ENCODE measurements at places on chromosomes 11 and 22.
A peak's percentile ranks its signal among the peaks of the same experiment; 100 is the strongest.

GRCh38 chr11:19873730-19874129 is 161.1 kb downstream of the NAV2 start:
- peak; percentile 97 for DNase-seq

GRCh38 chr11:15146271-15147003 is 31.7 kb downstream of the INSC start:
- DNase-seq = no peak

DNA sequence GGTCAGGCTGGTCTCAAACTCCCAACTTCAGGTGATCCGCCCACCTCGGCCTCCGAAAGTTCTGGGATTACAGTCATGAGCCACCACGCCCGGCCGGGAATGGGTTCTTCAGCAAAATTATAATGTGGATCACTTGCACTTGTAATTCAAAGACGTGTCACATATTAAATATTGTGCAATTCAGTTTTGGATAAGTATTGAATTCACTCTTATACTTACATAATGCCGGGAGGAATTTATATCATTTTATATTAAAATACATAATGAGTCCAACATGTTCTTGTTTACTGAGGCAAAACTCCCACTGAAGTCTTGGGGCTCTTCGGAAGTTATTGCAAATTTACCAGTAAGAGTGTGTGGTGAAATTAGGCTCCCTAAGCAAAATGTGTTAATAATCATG is 635.2 kb upstream of the LUZP2 start:
- DNase-seq = no peak

DNA sequence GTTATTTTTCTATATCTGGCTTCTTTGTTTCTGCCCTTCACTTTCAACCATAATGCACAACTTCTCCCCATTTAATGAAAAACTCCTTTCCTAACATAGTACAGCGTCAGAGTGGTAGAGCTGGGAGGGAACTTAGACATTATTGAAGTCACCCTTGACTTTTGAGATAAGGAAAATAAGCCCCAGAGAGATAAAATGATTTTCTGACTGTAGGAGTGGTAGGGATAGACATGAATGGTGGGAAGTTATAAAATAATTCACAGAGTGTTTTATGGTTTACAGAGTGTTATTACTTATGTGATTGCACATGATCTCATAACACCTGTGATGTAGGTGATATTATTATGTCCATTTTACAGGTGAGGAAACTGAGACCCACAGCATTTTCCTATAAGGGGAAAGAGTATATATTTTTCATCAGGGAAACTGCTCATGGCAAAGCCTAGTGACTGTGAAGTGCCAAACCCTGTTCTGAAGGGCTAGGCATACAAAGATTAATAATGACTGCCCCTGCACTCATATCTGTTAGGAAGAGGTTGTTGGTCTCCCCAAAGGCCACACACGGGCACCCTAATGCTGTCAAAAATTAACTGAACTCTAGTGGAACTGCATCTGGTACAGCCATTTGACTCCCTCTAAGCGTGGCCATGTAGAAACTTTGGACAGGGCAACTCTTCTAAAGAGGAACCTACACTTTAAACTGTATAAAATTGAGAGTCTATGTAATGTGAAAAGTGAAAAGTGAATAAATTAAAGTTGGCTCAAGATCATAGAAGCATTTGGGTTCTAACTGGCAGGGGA is 61.1 kb upstream of the PICALM start:
- DNase-seq = no peak

DNA sequence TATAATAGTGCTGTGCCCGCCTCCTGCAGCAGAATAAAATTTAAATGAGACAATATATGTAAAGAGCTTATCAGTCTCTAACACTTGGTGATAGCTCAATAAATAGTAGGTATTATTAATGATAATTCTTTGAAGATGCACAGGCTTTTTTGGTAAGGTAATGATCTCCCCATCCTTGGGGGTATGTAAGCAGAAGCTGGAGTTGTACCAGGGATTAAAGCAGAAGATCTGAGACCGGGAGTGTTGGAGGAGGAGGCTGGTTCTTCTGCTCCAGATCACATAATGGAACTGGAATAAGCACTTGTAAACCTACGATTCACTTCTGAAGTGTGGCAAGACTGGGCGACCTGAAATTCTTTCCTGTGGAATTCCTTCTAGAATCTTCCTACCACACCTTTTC is 8.4 kb downstream of the VSTM5 start:
- DNase-seq = no peak

GRCh38 chr11:66844496-66845142 is 1.4 kb downstream of the RCE1 start:
- DNase-seq = no peak

GRCh38 chr22:40583053-40583741 is 53.3 kb downstream of the MRTFA start:
- no peak for DNase-seq

- DNase-seq = no peak
These were observed 53.8 kb downstream of the COPB1 start for GRCh38 chr11:14445542-14446530.

GRCh38 chr11:83918476-83918875 is 632.3 kb upstream of the CCDC90B start:
- no peak for DNase-seq

- no peak for DNase-seq
These were observed 212.0 kb upstream of the PGR start for GRCh38 chr11:101341578-101341977.

GRCh38 chr11:62125316-62125715 is 1.5 kb downstream of the INCENP start:
- no peak for DNase-seq

- no peak for DNase-seq
These were observed 10.3 kb downstream of the PRDM11 start for GRCh38 chr11:45156741-45157140.

- no peak for DNase-seq
These were observed 204.6 kb downstream of the DBX1 start for GRCh38 chr11:19955660-19956059.

- DNase-seq = no peak
These were observed 8.8 kb upstream of the C11orf91 start for GRCh38 chr11:33709466-33709865.

- DNase-seq = no peak
These were observed 1476.5 kb downstream of the TBC1D22A start for GRCh38 chr22:48238966-48239365.

- no peak for DNase-seq
These were observed 14.5 kb downstream of the ACP2 start for GRCh38 chr11:47233989-47234668.

DNA sequence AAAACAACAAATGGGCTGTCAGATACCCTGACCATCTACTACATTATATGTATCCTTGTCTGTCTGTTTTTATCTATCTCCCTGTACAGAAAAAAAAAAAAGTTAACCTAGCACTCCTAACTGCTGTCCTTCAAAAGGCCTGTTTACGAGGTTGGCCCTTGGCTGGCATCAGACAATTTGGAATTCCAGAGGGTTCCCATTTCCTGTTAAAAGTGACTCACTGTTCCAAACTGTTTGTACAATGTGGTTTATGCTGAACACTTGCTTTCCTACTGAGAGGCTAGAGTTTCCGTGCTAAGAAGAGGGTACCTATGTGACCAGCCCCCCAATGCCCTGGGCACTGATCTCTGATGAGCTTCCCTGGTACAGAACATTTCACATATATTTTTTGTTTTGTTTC is 65.9 kb upstream of the HMGXB4 start:
- DNase-seq = no peak

DNA sequence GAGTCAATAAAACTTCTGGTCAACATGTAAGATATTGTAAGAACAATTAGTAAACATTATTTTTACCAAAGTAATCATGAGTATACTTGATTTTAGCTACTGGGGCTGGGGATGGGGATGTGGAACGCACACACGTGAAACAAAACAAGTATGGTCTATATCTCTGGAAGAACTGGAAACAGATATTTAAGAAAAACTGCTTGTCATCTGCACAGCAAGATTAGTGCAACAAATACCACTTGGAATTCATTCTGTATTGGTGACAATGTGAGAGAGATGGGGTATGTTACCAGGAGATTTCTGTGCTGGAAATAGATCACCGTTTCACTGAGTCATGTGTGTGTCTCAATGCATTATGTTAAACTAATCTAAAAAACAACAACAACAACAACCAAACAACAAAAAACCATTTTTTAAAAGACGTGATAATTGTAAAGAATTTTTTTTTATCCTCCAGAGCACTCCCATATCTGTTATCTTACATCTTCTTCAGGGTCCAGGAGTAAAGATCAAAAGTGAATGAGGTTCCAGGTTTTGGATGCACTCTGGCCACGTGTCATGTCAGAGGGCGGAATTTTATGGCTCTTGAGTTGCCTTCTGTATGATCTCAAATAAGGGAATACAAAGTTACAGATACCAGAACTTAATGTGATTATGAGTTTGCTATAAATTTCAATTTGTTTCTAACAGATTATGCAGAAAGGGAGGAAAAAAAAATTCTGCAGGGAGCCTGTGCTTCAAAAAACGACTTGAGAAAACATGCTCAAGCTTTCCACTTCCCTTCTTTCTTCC is 153.0 kb downstream of the BBOX1 start:
- no peak for DNase-seq

GRCh38 chr11:22786475-22786874 is 43.1 kb downstream of the SVIP start:
- DNase-seq = no peak

GRCh38 chr22:34534101-34534500 is 531.9 kb upstream of the ISX start:
- DNase-seq = no peak

- no peak for DNase-seq
These were observed 350.8 kb downstream of the TBC1D22A start for GRCh38 chr22:47112994-47113852.

GRCh38 chr11:122170815-122171475 is 54.9 kb upstream of the BLID start:
- DNase-seq = no peak

GRCh38 chr11:41917900-41918299 is 458.4 kb upstream of the LRRC4C start:
- DNase-seq = no peak

GRCh38 chr11:131855320-131855719 is 484.9 kb downstream of the NTM start:
- no peak for DNase-seq

- DNase-seq = no peak
These were observed 218.0 kb upstream of the PITPNB start for GRCh38 chr22:28137036-28137435.

DNA sequence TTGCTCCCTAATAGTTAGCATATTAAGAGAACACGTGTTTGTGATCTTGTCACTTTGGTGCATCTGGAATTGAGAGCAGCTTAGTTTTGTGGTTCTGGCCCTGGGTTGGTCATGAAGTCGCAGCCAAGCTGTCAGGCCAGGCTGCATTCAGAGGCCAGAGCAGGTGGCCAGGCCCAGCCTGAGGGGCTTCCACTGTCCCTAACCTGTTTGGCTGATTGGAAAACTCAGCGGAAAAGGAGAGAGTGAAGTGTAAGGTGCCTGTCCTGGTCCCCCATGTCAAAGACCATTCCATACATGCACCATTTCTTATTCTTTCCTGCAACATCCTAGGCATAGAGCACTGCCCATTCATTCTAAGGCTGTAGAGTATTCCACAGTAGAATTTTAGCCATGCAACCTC is 111.5 kb upstream of the IGLL5 start:
- DNase-seq = no peak

DNA sequence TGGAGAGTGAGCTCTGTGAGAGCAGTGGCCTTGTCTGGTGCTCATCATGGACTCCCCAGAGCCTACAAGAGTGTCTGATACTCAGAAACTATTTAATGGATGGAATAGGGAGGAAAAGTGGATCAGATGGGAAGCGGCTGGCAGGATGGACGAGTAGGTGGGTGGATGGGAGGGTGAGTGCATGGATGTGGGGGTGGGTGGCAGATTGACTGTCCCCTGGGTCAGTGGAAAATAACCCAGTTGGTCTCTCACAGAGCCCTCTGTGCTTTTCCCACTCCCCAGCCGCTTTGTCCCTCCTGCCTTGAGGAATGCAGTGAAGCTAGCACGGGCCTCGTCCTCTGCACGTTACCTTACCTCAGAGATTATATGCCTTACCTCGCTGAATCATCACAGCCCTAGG is 5.9 kb downstream of the SPI1 start:
- DNase-seq = no peak

DNA sequence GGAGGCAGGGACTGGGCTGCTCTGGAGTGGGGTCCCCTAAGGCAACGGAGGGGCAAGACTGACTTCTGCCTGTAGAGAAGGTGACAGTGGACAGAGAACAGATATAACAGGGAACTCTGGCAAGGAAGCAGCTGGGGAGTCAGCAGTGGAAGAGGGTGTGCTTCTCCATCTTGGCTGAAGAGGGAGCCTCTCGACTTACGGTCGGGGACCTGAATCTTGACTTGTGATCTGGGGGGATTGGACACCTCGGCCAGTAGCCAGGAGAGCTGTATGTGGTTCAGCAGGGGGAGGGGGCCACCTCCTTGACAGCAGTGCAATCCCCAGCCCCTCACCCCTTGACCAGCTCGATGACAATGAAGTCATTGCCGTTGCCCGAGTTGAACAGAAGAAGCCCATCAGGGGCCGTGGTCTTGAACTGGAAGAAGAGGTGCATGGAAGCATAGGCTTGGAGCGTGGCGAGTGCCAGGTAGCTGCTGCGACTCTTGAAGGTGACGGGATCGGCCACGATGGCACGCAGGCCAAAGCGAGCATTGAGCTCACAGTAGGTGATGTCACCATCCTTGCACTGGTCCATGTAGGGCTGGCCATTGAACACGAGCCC is 60.0 kb downstream of the SLC22A12 start:
- no peak for DNase-seq

- no peak for DNase-seq
These were observed 1.2 kb downstream of the NDUFC2 start for GRCh38 chr11:78078218-78079167.

DNA sequence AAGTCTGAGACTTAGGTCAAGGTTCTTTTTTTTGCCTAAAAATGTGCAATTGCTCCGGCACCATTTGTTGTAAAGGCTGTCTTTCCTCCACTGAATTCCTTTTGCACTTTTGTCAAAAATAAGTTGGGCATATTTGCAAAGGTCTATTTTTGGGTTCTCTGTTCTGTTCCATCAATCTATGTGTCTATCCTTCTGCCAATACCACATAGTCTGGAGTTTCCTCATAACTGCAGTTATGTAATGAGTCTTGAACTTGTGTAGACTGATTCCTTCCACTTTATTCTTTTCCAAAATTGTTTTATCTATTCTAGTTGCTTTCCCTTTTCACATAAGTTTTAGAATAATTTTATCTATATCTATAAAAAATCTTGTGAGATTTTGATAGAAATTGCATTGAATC is 6.7 kb downstream of the KCNJ5 start:
- no peak for DNase-seq

DNA sequence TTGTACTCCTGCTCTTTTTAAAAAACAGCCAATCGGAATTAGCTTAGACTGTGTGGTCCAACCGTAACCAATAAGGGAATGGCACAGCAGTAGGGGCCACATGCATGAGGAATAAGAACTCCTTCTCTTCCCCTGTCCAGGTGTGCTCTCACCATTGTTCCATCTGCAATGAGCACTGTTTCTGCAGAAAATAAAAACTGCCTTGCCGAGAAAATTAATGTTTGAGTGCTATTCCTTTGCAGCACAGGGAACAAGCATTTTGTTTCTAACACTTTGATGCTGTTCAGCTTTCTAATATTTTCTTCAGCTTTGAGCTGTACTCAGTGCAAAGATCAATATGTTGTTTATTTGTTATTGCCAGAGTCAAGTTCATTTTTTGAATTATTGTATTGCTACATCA is 57.9 kb downstream of the PIWIL3 start:
- no peak for DNase-seq

- DNase-seq = no peak
These were observed 56.2 kb upstream of the ARHGAP42 start for GRCh38 chr11:100630898-100631297.

GRCh38 chr11:36109590-36109849 is 165.7 kb downstream of the LDLRAD3 start:
- no peak for DNase-seq

- DNase-seq = no peak
These were observed 9.2 kb downstream of the CCDC73 start for GRCh38 chr11:32785262-32785661.
